ENCODE measurements at places on chromosomes 16 and 17.

- DNase-seq = no peak
Measured at GRCh38 chr17:29179232-29180033, 765 bp downstream of the MYO18A start.

DNA sequence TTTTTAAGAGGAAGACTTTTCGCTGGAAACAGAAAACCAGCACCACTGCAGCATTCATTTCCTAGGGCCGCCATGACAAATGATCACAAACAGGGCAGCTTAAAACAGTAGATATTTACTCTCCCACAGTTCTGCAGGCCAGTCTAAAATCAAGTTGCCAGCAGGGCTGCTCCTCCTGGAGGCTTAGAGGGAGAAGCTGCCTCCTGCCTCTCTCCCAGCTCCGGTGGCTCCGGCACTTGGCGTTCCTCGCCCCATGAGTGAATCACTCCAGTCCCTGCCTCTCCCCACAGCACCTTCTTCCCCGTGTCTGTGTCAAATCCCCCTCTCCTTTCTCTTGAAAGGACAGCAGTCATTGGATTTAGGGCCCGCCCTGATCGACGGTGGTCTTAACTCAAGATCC lies 72.1 kb downstream of the SOCS1 start:
- DNase-seq = no peak

DNA sequence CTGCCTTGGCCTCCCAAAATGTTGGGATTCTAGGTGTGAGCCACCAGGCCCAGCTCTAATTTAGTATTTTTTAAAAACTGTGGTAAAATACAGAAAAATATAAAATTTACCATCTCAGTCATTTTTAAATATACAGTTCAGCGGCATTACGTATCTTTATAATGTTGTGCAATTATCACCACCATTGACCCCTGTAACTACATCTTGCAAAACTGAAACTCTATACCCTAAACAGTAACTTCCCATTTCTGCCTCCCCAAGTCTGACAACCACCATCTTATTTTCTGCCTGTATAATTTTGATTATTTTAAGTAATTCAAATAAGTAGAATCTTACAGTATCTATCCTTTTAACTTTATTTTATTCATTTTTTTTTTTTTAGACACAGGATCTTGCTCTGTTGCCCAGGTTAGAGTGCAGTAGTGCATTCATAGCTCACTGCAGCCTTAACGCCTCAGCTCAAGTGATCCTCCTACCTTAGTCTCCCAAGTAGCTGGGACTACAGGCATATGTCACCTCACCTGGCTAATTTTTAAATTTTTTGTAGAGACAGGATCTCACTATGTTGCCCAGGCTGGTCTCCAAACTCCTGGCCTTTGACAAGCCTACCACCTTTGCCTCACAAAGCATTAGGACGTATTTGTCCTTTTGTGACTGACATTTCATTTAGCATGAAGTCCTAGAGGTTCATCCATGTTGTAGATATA lies 10.9 kb upstream of the GGA2 start:
- no peak for DNase-seq

DNA sequence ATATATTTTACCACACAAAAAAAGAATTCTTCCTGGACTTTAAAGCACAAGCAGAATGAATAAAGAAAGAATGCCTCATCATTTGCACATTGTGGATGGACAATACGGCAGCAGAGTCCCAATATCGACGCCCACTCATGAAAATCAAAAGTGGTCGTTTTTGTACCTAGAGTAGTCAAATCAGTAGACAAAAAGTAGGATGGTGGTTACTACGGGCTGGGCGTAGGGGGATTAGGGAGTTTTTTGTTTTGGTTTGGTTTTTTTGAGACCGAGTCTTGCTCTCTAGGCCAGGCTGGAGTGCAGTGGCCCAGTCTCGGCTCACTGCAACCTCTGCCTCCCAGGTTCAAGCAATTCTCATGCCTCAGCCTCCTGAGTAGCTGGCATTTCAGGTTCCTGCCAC lies 8.6 kb upstream of the CENPV start:
- DNase-seq = no peak
